ENCODE measurements at places on chromosomes 7 and 10. TPM values are rescaled to one million over a fixed set of nuclear protein-coding genes. Genes with fewer than 3 reads are reported as not detected.

The GIMAP2 gene
- 7.4 TPM for total RNA-seq

The CDC14C gene
- total RNA-seq, result 0.04 TPM

The TFR2 gene
- 0.22 TPM for total RNA-seq

The CTTNBP2 gene
- total RNA-seq, result 2.8 TPM

The PNLIP gene
- total RNA-seq, result 0.18 TPM

The MGAM2 gene
- total RNA-seq, result under 0.01 TPM

The ABCA13 gene
- 0.04 TPM for total RNA-seq

The C10orf105 gene
- total RNA-seq, result 0.09 TPM

The ZCWPW1 gene
- total RNA-seq, result 5.2 TPM

The HGF gene
- 6.0 TPM for total RNA-seq

The WDR86 gene
- total RNA-seq, result 3.4 TPM

The CYCS gene
- total RNA-seq, result 89.7 TPM

The RNF32 gene
- total RNA-seq, result 0.75 TPM

The LRIT1 gene
- total RNA-seq, result not detected

The FAM171A1 gene
- 19.6 TPM for total RNA-seq

The SFTPD gene
- total RNA-seq, result 1.1 TPM

The GIMAP8 gene
- 4.9 TPM for total RNA-seq

The AGR2 gene
- 7.2 TPM for total RNA-seq

The SH3PXD2A gene
- 33.2 TPM for total RNA-seq

The STRIP2 gene
- 5.2 TPM for total RNA-seq

The FGFBP3 gene
- 0.84 TPM for total RNA-seq

The SLC39A12 gene
- 0.04 TPM for total RNA-seq

The TMEM236 gene
- total RNA-seq, result 0.40 TPM

The MAP3K8 gene
- total RNA-seq, result 4.1 TPM

The WEE2 gene
- 0.09 TPM for total RNA-seq

The RTKN2 gene
- total RNA-seq, result 2.4 TPM

The DENND2A gene
- total RNA-seq, result 23.9 TPM

The FLNC gene
- total RNA-seq, result 339 TPM

The DYNC1I1 gene
- total RNA-seq, result 0.53 TPM

The CHRM2 gene
- 0.18 TPM for total RNA-seq

The POLD2 gene
- total RNA-seq, result 60.3 TPM

The PON3 gene
- 5.0 TPM for total RNA-seq

The GRB10 gene
- total RNA-seq, result 13.0 TPM

The AKR1C2 gene
- 10.9 TPM for total RNA-seq

The MYL7 gene
- total RNA-seq, result 13.0 TPM

The GPR15LG gene
- total RNA-seq, result not detected

The TUBB8 gene
- 0.09 TPM for total RNA-seq

The ZPBP gene
- total RNA-seq, result not detected

The SORCS1 gene
- 2.4 TPM for total RNA-seq

The TRIM50 gene
- total RNA-seq, result 0.44 TPM

The SLC29A4 gene
- total RNA-seq, result 18.5 TPM

The PRKRIP1 gene
- 26.4 TPM for total RNA-seq

The CPA2 gene
- total RNA-seq, result 0.44 TPM

The NUTM2A gene
- total RNA-seq, result 0.44 TPM

The FFAR4 gene
- not detected for total RNA-seq

The AKR1E2 gene
- 7.8 TPM for total RNA-seq

The LIPM gene
- total RNA-seq, result not detected

The ELFN1 gene
- total RNA-seq, result 4.4 TPM

The ZSWIM8 gene
- total RNA-seq, result 40.7 TPM

The TBX20 gene
- total RNA-seq, result not detected

The TACR2 gene
- 0.13 TPM for total RNA-seq

The ZNF117 gene
- total RNA-seq, result 11.5 TPM

The ACHE gene
- total RNA-seq, result 21.5 TPM

The SKIDA1 gene
- total RNA-seq, result 2.6 TPM

The HOXA4 gene
- 3.2 TPM for total RNA-seq
